Activated CD8-positive, alpha-beta memory T cell treated with anti-CD3 and anti-CD28 coated beads for 1 hour (primary cell): ENCODE measurements at places on chromosomes 6 and 20.

GRCh38 chr20:58580474-58580835, 65.3 kb upstream of the APCDD1L start:
- DNase-seq = no peak

DNA sequence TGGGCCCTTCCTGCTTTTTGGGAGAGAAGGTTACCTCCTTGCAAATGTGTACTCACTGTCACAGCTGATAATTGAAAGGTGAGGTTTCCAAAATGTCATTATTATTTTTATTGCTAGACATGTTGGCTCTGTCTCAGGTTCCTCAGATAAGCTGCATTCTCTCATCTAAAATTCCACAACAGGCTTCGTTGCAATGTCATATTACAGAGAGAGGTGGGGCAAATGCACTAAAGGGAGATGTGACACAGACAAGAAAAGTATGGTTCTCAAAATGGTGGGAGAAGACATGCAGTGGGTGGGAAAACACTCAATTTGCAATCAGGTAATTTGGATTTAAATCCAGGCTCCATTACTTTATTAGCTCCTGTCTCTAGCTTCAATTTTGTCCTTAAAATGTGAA, 256.4 kb upstream of the POU3F2 start:
- no peak for DNase-seq

DNA sequence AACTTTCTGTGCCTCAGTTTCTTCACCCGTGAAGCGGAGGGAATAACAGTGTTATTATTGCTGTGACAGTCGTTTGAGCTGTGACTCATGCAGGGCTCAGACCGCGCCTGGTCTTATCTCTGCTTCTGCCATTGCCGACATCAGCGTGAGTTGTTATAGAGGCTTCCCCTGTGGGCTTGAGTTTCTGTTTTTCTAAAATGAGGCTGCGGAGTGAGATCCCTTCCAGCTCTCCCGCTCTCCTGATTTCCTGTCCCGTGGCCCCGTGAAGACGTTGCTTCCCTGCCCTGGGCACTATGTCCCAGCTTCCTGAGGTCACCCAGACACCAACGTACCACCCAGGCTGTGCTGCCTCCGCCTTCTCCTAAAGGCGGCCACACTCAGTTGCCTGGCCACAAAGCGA, 278.5 kb downstream of the BMP7 start:
- DNase-seq = no peak

DNA sequence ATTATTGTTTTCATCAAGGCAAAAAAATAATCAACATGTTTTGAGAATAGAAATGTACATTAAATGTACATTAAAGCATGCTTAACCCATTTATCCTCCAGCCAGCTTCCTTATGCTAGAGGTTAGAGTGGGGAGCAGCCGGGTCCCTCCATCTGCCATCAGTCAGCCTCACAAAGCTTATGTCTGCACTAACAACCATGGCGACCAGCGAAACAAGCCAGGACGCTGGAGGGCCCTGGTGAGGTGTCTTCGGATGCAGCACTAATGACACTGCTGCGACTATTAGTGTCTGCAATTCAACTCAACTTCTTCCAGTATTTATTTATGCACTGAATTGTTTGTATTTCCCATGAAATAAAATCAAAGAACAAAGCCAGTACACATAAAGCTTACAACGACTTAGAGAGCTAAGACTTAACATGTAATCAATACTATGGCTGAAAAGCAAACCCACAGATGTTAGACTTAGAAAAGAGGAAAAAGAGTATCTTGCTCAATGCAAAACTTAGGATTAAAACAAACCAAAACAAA, 6.8 kb downstream of the CLDN20 start:
- no peak for DNase-seq

- DNase-seq = no peak
Observed at GRCh38 chr6:136738692-136739057, 53.6 kb downstream of the MAP3K5 start.

GRCh38 chr20:2768632-2769015, 31.8 kb downstream of the CPXM1 start:
- DNase-seq = no peak

DNA sequence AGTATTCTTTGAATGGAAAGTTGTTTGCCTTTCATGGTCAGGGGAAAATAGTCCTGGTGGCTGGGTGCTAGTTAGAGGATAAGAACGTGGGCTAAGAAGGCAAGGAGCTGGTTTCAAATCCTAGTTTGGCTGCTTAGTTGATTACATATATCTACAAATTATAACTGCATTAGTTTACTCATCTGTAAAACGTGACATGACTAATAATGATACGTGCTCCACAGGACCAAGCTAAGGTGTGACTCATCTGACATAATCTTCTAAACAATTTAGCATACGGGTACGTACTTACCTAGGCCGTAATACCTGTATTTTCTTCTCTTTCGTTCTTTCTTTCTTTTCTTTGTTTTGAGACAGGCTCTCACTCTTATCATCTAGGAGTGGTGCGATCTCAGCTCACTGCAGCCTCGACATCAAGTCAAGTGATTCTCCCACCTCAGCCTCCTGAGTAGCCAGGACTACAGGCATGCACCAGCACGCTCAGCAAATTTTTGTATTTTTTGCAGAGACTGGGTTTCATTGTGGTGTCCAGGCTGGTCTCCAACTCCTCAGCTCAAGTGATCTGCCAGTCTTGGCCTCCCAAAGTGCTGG, 1274.2 kb upstream of the GJE1 start:
- DNase-seq = no peak

DNA sequence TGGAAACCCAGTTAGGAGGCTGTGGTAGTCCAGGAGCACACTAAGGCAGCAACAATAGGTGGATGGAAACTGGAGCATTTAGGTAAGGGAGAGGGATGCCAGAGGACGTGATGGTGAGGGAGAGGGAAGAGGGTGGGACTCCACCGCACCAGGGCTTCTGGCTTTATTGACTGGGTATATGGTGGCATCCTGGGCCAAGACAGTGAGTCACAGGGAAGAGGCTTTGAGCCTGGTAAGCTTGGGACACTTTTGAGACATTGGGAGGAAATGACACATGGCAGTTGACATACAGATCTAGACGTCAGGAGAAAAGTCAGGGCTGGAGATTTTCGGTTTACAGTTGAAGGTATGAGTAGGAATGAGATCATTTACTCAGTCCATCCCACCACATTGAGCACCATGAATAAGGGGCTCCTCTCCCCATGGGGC, 14.9 kb downstream of the NT5E start:
- DNase-seq = no peak

GRCh38 chr6:44058617-44059358, 68.5 kb downstream of the MRPL14 start:
- no peak for DNase-seq

GRCh38 chr6:3287308-3287707, 28.6 kb downstream of the PSMG4 start:
- no peak for DNase-seq

GRCh38 chr20:210809-211502, 16.1 kb upstream of the DEFB129 start:
- no peak for DNase-seq

- no peak for DNase-seq
Observed at GRCh38 chr20:11686820-11687543, 230.7 kb upstream of the BTBD3 start.

DNA sequence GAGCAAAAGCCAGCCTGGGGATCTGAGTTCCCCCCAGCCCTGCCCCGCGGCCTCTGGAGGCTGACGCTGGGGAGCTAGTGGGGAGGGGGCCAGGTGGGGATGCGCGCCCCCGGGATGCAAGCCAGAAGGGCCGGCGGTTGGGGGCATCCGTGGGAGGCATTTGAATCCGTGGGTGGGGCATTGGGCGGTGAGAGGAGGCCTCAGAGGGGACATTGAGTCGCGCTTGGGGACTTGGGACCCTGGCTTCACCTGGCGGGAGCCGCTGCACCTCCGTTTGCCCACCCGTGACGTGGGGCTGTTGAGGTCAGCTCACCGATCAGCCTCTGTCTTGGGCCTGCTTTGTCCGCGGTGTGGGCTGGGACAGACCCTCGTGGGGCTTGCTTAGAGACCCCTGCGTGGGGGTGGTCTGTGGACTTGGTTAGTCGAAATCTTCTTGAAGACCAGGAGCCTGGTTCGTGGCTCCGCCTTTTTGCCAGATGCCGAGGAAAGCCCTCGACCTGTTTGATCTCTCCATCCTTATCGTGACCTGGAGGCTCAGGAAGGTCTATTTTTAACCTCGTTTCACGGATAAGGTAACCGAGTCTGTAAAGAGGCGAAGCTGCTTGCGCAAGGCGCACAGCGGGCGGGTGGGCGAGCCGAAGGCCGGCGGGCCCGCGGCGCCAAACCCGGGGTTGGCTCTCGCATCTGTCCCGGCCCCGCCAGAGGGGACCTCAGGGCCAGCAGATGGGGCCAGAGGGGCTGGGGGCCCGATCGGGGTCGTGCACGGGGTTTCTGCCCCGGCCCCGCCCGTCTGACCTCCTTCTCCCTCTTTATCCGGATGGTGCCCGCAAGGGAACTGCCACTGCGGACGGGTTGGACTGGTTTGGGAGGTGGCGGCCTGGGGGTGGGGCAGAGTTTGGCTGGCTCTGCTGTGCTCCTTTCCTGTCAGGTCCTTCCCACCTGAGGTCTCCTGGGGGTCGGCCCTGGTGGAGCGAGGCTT, 8.3 kb downstream of the FAM110A start:
- no peak for DNase-seq

DNA sequence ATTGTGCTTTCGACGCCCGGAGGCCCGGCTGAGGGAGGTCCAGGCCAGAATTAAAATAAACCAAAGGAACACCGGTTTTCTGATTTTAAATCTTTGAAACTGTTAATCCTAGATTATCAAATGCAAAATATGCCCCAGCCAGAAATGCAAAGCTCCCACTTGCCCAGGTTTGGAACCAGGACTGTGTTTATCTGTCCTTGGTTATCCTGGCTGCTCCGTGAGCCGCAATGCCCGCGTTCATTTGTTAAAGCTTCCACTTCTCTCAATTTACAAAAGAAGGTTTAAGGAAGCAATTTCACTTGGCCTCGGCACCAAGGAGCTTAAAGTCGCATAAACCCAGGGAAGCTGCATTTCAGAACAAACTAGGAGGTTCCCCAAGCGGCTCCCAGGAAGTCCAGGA, 250.0 kb downstream of the TAF4 start:
- DNase-seq = no peak

DNA sequence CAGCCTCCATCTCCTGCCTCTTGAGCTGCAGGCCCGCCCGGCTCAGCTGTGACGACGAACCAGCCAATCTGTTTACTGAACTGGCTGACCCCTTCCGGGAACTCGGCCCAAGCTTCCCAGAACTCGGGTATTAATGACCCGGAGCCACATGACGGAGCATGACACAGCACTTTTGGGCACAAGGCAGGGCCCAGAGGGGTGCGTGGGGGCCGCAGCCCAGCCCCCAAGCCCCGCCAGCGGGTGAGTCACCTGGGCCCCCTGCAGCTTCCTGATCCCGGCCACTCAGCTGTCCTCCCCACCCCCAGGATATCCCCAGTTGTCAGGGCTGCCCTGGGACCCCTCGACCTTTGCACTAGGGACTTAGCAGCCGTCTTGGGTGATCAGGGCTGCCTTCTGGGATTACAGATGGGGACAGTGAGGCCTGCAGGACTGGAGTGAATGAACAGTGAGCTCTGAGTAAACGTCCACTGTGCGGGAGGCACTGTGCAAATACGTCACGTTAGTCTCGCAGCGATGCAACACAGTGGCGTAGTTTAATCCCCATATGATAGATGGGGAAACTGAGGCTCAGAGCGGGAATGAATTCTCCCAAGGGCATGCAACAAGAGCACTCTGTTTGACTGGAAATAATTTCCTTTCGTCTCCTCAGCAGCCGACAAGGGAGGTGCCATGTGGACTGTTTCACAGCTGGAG, 102.1 kb downstream of the CEBPB start:
- no peak for DNase-seq

DNA sequence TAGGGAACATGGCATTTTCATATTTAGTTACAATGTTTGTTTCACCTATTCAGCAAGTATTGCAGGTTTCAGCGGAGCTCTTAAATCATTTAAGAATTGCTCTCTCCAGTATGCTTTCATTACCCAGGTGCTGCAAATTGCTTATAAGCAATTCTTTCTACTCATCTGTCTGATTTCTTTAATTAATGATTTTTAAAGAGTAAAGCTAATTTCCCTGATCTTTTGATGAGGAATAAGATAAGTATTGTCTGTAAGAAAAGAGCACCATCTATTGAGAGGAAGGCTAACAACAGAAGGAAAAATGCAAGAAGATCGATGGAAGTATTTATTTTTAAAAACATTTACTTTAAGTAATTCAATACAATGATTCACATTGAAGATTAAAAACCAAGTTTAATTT, 2.0 kb downstream of the OPRM1 start:
- DNase-seq = no peak

DNA sequence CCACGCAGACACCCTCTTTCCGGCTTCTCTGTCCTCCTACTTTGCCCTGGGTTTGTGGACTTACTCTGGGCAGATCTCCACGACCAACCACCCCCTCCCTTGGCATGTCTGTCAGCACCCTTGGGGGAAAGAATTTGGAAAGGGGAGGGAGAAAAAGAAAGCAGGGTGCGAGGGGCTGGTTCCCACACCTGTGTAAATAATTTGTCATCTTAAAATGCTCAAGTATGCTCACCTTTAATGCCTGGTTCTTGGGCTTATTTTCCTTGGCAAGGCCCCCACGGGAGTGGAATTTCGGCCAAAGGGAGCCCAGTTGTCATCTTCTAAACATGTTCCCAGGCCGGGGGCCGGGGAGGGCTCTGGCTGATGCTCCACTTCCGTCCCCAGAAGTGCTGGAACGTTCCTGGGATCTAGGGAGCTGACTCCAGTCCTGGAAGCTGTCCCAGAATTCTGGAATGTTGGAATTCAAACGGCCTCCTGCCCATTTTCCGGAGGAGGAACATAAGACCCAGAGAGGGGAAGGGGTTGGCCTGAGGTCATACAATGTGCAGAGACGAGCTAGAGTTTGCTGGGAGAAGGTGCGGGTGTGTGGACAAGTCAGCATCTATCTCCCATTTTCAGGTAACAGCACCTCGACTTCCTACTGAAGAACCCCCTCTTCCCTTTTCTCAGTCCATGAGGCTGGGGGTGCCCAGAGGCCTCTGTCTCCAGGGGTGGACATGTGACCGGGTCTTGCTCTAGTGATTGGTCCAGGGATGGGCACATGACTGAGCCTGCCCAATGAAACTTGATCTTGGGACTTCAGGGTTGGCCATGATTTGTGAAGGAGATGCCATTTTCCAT, 122.3 kb downstream of the CEBPB start:
- no peak for DNase-seq

- no peak for DNase-seq
Observed at GRCh38 chr6:112903361-112903760, 556.2 kb downstream of the RFPL4B start.

DNA sequence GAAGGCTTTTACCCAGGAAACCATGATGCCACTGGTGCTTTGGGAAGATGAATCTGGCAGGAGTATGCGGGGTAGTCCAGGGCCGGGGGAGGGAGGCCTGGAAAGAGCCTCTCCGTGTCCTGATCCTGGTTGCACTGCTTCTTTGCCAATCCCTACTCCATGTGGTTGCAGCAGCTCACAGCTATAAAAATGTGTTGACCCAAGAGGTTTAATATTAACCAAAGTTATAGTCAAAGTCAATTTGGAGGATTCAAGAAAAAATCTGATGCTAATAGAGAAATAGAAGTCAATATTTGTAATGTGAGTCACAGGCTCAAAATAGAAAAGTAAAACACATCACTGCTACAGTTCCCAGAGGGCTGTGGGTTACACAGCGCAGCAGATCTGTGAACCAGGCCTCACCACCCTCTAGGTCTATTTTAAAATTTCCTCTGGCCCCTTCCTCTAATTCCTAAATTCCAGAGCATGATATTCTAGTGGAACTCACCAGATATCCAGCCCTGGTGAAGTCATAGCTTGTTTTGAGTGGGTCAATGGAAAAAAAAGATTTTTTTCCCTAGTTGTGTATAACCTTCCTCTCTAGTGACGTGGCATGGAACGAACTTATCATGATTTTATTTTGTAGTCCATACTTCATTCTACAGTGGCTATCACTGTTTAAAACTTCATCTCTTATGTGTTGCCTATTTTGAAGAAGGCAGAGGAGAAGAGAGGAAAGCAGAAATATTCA, 63.2 kb upstream of the BMP2 start:
- DNase-seq = no peak
